Posterior cingulate gyrus (tissue), 11 donors: ENCODE measurements at places on chromosomes 4 and X.
A peak's percentile ranks its signal among the peaks of the same experiment; 100 is the strongest.

DNA sequence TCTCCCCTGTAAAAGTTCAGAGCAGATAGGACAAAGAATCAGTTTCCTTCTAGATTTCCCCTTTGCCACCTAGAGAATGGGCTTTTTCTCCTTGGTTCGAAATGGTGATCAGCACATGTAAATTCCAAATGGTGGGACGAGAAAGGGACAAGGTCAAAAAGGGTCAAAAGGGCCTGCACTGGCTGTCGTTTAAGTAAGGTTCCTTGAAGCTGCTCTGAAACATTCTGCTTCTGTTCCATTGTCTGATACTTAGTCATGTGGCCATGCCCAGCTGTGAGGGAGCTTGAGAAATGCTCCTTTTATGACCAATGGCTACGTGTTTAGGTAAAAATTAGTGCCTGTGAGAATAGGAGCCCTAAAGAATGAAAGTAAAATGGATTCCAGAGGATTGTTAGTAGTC lies 165.9 kb upstream of the CENPE start:
- DNase-seq: no peak

- DNase-seq: no peak
These were observed 42.0 kb upstream of the RBMXL3 start for GRCh38 chrX:115147220-115147619.

- DNase-seq: no peak
These were observed 61.4 kb downstream of the SMARCA1 start for GRCh38 chrX:129461801-129462456.

GRCh38 chr4:186689476-186689875 lies 34.2 kb downstream of the FAT1 start:
- DNase-seq: no peak

- DNase-seq: no peak
These were observed 44.2 kb upstream of the ADAM29 start for GRCh38 chr4:174873931-174874330.

DNA sequence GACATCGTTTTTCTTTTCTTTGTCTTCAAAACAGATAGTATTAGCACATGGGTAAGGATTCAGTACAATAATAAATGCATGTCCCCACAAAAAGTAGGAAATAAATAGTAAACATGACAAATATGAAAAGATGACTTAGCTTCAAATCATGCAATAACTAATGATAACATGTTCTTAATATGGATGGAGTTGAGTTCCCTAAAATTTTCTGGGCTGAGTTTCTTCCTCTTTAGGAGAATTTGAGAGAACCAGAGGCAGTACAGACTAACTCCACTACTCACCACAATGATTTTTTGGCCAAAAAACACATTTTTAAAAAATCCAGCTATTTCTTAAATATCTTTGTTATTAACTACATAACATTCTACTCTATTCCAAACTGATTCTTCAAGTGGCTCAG lies 432.3 kb upstream of the HS3ST1 start:
- no peak for DNase-seq

- no peak for DNase-seq
These were observed 64.6 kb downstream of the HHIP start for GRCh38 chr4:144710526-144710912.

DNA sequence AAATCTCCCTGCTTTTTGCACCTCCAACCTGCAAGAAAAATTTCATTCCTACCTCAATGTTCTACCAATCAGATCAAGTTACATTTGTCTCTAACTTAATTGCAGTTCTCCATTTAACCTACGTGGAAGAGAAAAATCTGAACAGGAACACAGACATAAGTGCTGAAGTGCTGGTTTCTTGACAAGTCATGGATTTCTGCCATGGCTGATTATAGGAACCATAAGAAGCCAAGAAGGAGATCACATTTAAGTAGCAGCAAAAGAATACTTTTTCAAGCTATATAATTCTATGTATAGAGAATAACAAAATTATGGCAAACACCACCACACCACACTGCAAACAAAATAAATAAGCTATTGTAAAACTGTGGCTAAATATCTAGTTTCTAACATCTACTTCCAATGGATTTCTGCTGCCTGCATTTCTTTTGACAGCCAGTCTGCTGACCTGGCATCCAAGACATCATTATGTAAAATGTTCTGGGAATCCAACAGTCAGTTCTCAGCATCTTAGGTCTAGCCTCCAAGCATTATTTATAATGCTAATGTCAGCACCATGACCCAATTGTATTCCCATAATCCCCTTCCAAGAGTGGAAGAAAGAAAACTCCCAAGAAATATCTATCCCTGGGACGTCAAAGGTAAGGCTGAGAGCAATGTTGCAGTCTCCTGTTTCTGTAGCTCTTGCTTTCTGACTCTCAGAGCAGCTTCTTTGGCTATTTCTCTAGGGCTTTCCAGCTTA lies 50.8 kb upstream of the GAB1 start:
- no peak for DNase-seq

DNA sequence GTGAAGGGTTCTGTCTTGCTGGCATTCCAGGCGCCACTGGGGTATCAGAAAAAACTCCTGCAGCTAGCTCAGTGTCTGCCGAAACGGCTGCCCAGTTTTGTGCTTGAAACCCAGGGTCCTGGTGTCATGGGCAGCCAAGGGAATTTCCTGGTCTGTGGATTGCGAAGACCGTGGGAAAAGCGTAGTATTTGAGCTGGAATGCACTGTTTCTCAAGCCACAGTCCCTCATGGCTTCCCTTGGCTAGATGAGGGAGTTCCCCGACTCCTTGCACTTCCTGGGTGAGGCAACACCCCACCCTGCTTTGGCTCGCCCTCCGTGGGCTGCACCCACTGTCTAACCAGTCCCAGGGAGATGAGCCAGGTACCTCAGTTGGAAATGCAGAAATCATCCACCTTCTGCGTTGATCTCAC lies 40.1 kb downstream of the NOP14 start:
- no peak for DNase-seq

GRCh38 chr4:6939761-6940743 lies 30.4 kb downstream of the TBC1D14 start:
- DNase-seq: no peak

GRCh38 chr4:7908668-7909067 lies 31.0 kb downstream of the AFAP1 start:
- no peak for DNase-seq

DNA sequence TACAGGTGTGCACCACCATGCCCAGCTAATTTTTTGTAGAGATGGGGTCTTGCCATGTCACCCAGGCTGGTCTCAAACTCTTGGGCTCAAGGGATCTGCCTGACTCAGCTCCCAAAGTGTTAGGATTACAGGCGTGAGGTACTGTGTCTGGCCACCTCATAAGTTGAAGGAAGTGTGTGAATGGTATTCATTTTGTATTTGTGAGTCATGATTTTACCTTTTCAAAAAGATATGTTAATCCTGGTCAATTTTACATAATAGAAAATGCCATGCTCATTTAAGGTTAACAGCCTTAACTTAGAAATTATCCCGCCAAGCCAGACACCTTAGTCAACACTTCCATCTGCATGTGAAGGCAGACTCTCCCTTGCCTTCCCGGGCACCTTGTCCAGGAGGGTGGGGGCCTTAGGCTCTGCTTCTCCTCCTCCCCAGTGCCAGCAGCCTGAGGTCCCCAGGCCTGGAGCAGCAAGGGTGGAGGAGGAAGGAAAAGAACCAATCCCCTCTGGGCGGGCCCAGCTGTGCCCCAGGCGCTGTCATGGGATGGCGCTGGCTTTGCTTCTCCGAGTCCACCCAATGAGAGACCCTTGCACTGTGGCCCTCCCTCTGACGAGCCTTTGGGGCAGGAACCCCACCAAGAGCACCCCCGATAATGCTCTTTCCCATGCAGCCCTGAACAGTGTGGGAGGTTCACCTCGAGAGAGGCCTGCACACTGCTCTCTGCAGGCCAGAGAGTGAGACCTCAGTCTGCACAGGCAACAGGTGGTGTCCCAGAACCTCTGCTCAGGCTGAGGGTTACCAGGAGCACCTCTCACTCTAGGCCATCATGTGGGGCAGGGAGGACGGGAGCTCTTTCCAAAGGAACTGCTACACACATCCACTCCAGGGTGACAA lies 37.3 kb downstream of the RNF212 start:
- DNase-seq: no peak

DNA sequence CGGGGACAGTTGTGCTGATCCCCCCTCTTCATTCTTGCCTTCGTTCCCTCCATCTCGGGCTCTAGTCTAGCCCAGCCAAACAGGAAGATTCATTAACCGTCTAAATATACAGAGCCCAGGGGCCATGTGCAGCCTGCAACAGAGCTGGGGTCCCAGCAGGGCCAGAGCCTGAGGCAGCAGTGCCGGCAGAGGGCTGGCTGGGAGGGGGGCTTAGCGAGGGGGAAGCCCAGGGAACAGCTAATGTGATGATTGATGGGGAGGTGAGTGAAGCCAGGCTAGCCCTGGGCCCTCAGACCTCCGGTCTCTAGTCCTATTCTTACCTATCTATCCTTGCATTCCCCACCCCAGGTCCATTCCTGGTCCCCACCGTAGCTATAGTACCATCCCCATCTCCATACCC lies 22.3 kb downstream of the EFNB1 start:
- no peak for DNase-seq

DNA sequence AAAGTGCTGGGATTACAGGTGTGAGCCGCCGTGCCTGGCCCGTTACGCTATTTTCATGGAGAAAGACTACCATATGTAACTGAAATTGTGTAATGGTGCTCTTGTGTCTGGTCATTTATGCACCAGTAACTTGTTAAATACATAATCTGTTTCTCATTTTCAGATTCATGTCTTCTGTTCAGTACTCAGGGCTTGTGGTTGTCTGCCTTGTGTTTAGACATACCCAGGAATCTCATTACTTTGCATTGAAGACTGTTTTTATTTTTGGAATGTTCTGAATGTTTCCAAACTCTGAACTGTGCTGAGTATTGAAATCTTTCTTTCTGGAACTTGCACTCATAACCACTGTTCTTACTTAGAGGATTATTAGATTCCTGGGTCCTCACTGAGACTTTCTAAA lies 52.8 kb downstream of the PDLIM5 start:
- DNase-seq: no peak

GRCh38 chrX:79107891-79108718 lies 36.4 kb upstream of the GPR174 start:
- no peak for DNase-seq

GRCh38 chr4:107655289-107655688 lies 64.7 kb downstream of the PAPSS1 start:
- no peak for DNase-seq

DNA sequence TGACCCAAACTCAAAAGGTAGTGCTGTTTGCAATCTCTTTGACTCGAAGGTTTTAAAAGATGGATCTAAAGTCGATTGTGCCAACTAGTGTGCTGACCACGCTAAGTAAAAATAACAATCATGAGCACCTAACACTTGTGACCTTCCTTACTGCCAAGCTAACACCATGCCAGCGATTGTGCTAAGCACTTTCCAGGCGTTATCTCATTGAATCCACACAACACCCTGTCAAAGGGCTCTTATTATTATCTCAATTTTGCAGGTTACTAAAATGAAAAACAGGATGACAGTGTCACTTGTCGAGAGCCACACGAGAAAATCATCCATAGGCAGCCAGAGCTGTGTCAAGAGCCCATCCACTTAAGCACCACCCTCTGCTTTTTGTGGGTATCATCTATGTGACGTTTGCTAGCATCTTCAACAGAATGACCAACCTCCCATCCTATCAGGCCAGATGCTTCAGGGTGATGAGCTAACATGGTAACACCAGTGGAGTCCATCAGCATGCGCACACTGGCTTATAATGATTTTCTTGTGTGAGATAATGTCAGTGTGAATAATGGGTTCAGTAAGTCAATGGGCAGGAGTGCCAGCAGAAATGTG lies 893 bp upstream of the GAB3 start:
- DNase-seq: no peak

DNA sequence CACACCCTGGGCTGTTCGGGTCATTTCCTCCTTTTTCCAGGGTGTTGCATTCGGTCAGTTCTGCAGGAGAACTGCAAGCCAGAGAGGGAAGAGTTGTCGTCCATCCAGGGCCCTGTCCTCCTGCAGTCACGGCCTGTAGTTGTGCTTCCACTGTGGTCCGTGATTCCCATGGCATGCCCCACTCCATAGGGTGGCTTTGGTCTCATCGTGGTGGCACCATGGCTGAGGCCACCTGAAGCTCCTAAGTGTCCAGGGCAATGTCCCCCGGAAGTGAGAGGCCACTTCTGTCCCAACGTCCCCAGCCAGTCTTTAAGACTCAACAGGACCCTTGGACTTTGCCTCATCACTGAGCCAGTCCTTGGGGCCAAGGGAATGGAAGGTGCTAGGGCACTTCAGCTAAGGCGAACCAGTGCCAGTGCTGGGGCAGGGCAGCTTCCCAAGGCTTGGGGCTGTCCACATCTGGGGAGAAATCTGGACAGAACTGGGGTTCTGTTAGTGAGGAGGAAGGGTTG lies 83.7 kb downstream of the HTRA3 start:
- DNase-seq: peak; percentile 53

DNA sequence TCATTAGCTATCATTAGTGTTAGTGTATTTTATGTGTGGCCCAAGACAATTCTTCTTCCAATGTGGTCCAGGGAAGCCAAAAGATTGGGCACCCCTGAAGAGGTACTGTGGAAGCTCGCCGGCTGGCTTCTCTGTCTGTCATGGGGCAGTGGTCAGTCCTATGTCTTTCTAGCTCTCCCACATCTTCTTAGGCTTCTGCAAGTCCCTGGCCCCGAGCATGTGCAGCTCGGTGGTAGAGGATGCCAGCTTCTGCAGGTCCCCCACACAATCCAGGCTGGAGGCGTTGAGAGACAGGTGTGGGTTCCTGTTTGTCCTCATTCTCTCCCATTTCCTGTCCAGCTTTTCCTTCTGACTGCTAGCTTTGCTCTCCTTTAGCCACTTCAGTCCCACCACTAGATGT lies 134.1 kb upstream of the NALF2 start:
- DNase-seq: no peak

DNA sequence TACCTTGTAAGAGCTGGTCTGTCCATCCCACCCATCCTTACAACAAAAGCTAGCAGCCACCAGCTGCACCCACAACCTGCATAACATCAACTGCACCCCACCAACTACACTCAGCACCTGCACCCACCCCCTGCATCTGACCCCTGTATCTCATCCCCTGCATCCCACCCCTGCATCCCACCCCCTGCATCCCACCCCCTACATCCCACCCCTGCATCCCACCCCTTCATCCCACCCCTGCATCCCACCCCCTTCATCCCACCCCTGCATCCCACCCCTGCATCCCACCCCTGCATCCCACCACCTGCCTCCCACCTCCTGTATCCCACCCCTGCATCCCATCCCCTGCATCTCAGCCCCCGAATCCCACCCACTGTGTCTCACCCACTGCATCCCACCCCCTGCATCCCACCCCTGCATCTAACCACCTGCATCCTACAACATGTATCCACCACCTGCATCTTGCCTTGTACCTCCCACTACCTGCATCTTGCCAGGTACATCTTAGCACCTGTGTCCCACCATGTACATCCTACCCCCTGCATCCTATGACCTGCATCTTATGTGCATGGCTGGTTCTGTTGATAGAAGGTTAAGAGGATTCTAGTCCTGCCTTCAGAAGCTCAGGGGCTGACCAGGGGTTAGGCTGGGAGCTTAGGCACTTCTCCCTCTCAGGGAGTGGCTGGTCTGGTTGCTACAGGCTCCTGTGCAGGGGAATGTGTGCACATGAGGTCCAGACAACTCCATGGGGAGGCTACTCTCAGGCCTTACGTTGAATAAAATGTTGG lies 9.4 kb downstream of the TMEM271 start:
- DNase-seq: no peak
